ENCODE measurements at places on chromosomes 1 and 21. TPM values are rescaled to one million over a fixed set of nuclear protein-coding genes. Genes with fewer than 3 reads are reported as not detected.

GJB3 gene
- total RNA-seq: 136 TPM

C4BPA gene
- not detected for total RNA-seq

LCE1A gene
- not detected for total RNA-seq

KCNE2 gene
- not detected for total RNA-seq

ACTL8 gene
- total RNA-seq: not detected

RNU1-1 gene
- 5,262 TPM for total RNA-seq

SNIP1 gene
- 11.3 TPM for total RNA-seq

TMOD4 gene
- not detected for total RNA-seq

HEYL gene
- under 0.01 TPM for total RNA-seq

XCL2 gene
- total RNA-seq: not detected

GUCA2B gene
- total RNA-seq: not detected

TNFRSF4 gene
- total RNA-seq: not detected

OR2T11 gene
- total RNA-seq: not detected

Data from bronchial epithelial cell (primary cell).